Left lobe of liver (tissue), 2 donors: ENCODE measurements at places on chromosomes 2 and 18.

DNA sequence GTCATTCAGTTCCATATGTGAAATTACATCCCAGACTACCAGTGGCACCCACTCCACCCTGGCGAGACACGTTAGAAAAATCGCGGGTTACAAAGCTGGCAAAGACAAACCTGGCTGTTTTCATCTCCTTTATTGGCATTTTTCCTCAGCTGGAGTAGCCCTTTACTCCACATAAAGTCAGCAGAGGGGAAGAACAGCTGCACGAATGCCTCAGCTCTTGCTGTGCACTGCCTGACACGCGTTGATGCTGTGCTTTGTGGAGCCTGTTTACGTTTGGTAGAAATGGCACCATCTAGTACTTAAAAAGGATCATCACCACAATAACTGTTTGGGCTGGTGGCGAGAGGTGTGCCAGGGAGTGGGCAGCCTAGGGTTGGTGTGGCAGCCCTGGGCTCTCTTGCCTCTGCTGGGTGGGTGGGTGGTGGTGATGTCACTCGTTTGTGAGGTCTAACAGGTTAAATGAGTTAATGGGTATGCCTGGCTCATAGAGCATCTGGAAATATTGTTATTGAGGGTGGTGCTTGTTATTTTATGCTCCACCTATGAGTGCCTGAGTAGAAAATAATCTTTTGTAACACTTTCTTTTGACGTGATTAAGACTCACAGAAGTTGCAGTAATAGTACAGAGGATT lies 16.4 kb downstream of the FARP2 start:
- no peak for DNase-seq

DNA sequence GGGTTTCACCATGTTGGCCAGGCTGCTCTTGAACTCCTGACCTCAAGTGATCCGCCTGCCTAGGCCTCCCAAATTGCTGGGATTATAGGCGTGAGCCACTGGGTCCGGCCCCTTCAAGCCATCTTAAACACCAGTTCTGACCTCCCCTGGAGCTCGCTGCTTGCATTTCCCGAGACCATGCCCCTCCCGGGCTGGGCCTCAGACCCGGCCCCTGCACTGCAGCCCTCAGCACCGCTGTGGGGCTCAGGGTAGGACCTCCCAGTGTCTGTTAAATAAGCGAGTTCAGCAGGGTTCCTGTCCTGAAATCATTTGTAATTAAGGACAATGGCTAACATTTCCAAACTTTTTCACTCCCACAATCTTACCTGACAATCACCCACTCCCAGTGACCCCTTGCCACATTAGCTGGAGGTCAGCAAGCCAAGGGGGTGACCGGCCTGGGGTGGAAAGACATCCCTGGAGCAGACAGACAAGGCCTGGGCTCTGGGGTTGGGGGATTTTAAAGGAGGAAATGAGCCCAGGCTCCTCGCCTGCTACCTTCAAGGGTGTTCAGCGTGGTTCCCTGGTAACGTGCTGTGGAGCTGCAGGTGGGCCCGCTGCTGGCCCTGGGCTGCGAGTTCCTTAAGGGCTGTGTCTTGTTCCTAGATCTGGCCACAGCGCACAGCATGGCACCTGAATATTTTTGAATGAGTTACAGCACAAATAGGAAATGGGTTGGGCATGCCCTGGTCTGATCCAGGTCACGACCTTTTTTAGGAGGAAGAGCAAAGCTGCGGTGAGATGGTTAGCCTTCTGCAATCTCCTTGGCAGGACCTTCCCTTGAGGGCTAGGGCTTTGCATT lies 15.1 kb downstream of the CYS1 start:
- DNase-seq, result no peak

- no peak for DNase-seq
Observed at GRCh38 chr2:48043746-48044145, 137.4 kb upstream of the FBXO11 start.

DNA sequence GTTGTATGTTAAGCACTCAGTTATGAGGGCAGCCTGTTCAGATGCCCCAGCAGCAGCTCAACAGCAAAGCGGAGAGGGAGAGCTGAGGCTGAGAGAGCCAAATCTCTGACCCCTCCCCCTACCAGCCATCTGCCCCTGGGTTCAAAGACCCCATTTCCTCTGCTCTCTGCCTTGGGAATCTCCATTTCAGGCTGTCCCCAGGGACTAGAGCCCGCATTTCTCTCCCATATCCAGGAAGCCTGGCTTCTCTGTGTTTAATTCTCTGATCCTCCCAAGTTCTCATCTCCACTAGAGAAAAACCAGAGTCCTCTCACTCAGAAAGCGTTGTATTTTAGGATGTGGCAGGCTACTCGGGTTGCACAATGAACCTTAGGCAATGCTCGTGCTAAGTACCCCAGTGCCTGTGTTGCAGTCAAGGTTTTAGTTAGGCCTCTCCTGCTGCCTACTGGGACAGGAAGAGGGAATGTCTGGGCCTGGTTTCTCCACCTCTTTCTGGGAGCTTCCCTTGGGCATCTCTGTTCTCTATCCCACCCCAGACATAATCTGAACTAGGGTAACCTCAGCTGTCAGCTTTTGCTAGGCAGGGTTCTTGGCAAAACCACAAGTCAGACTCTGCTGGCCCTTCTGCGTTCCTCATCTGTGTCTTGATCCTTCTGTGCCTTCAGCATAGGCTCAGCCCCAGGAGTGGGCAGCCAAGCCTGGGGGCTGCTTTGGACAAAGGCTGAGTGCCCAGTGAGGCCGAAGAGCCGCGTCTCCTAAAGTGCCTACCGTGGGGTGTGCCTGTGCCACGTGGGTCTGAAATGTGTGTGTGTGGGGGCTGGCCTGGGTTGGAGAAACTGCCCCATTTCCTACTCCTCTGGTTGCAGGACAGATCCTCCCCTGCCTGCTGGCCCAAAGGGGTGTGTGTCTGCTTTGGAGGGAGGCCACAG lies 96.8 kb downstream of the STPG4 start:
- no peak for DNase-seq

GRCh38 chr18:13267431-13267873 lies 48.9 kb downstream of the LDLRAD4 start:
- peak; percentile 14 for DNase-seq

GRCh38 chr18:22640281-22640842 lies 222.6 kb upstream of the CTAGE1 start:
- DNase-seq, result no peak

GRCh38 chr18:74869904-74870863 lies 272.5 kb downstream of the ZNF407 start:
- DNase-seq, result no peak

DNA sequence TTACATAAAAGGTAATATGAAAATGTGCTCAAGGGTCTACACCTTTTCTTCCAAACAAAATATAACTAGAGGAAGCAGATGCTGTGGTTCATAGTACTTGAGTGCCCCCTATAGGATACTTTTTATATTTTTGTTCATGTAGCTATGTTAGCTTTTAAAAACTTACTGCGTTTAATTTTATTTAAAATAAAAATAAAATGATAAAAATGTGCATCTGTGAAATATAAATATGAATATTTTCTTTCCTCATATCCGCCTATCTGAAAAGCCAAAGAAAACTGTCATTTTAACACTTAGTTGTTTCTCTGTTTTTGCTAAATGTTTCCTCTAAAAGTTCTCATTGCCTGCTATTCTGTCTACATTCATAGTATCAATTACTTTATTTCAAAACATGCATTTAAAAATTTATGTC lies 9.6 kb upstream of the LRP1B start:
- no peak for DNase-seq

DNA sequence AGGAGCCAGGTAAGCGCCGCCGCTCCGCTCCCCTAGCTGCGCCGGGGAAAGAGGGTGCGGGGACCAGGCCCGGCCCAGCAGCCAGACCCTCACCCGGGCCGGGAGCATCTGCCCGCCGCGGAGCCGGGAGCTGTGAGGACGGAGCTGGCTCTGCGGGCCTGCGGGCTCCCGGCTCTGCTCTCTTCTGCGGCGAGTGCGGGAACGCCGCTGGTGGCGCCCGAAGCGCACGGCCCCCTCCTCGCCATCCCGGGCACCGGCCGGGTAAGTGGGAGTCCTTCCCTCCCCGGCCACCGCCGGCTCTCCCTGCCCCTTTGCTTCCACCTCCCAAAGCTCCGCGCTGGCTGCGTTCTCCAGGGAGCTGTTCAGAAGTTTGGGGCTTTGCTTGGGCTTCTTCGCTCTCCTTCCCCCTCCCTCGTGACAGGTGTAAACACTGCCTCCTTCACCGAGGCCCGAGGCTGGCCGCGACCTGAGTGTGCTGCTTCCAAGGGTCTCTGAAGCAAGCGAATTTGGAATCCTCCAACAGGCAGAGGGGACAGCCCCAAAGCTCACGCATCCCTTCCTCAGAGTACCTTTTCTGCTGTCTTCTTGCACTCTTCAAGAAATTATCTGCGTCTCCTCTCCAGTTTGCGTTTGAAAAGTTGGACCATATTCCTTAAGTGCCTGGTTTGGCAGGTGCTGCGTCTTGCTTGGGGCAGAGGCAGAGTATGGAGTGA lies 632 bp downstream of the AFTPH start:
- peak; percentile 58 for DNase-seq

- no peak for DNase-seq
Observed at GRCh38 chr2:70790136-70790828, at the start of gene FIGLA. FIGLA (minus strand) TSS chr2:70790643; CDS start chr2:70790638, 5 bp downstream.

DNA sequence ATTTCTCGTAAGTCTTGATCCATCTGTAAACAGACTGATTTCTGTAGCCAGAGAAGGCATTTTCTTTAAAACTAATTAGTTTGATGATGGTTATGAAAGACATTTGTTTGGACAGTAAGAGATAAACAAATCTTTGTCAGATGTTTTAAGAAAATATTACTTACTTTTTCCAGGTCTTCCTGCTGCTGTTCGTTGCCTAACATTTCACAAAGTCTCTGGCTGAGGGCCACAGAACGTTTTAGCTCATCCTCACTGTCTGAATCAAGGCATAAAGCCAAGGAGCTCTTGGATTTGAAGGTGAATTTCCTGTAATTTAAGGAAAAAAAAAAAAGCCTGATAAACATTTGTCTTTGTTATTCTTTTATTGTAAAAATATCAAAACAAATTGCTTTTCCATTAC lies 57.8 kb downstream of the VIL1 start:
- no peak for DNase-seq

DNA sequence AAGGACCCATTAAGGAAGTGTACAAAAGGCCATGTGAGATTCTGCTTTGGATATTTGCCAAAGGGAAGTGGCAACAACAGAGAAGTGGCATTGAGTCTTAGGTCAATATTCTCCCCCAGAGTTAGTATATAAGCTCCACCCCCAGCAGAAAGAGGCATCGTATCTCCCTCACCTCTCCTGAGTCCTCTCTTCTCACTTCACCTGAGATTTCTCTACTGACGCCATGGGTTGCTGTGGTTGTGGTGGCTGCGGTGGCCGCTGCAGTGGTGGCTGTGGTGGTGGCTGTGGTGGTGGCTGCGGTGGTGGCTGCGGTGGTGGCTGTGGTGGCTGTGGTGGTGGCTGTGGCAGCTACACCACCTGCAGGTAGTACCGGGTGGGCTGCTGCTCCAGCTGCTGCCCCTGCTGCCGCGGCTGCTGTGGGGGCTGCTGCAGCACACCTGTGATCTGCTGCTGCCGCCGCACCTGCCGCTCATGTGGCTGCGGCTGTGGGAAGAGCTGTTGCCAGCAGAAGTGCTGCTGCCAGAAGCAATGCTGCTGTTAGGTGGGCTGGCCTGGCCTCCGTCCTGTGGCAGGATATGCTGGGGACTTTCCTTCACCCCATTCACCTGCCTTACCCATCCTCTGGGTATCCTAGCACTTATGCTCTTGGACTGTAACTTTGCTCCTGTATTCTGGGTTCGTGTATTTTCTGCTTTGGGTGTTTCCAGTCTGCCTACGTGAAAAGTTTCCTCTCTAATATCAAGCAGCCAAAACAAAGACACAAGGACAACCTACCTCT lies 5.9 kb downstream of the SCYGR3 start:
- DNase-seq, result no peak

- no peak for DNase-seq
Observed at GRCh38 chr2:65940856-65941255, 494.1 kb upstream of the MEIS1 start.

DNA sequence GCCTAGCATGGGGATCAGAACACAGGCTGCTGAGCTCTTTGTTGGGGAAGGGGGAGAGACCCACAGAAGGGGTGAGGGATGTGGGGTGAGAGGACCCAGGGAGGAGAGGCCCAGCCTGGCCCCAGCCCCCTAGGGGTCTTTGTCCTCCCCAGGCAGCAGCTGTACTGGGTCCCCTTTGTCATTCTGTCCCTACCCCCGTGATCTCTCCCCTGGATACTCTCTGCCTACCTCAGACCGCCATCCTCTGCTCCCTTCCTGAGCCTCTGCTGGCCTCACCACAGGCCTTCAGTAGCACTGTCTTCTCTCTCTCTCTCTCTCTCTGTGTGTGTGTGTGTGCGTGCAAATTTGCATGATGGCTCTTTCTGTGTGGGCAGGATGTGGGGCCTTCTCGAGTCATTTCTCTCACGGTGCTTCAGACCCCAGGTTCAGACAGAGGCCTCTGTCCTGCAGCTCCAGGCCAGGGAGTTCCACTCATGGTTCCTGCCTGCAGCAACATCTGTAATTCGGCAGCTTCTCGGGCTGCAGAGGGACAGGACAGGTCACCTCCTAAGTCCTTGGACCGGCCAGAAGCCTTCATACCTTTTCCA lies 1.4 kb downstream of the PSD4 start:
- DNase-seq, result no peak

- peak; percentile 43 for DNase-seq
Observed at GRCh38 chr2:46188041-46188716, 109.0 kb upstream of the EPAS1 start.

DNA sequence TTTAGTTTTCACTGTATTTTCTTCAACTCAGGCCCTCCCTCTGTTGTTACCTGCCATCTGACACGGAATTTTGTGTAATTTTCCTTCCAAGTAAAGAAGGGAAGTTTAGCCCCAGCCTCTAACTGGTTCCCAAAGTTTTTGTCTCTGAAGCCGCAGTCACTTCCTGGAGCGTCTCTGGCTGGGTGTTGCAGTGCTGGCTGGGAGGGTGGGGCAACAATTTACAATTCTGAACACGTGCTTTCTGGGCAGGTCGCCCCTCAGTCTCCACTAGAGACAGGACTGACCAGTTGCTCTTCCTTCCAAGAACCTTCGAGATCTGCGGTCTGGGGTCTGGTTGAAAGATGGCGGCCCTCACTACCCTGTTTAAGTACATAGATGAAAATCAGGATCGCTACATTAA lies 3.5 kb downstream of the CNDP2 start:
- DNase-seq, result peak; percentile 90

DNA sequence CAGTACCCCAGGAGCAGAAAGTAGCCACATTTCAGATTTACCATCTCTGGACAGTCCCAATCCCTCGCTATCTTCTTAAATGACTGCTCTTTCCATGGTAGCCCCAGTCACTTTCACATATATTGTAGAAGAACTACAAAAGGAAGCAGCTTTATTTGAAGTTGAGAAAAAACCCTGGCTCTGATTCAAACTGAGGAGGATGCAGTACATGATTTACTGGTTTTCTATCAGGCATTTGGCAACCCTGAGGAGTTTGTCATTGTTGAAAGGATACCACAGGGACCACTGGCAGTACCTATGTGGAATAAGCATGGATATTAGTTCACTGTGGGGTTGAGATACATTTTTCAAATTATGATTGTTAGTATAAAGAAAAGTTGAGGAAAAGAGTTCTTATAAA lies 640.9 kb upstream of the SETBP1 start:
- no peak for DNase-seq
